ENCODE measurements at places on chromosomes 7 and 10.

GRCh38 chr7:30699706-30700495, 17.6 kb upstream of the CRHR2 start:
- DNase-seq: no peak
- no peaks in the 10 kb centered on the region for H3K4me1 ChIP-seq
- no peaks in the 10 kb centered on the region for H3K27me3 ChIP-seq
- no peak overlapping the region for H3K27ac ChIP-seq
- no peak overlapping the region for H3K4me3 ChIP-seq
- H3K36me3 ChIP-seq: no peaks in the 10 kb centered on the region

- no peaks in the 10 kb centered on the region for H3K27me3 ChIP-seq
- no peaks in the 10 kb centered on the region for H3K36me3 ChIP-seq
- no peaks in the 10 kb centered on the region for H3K4me1 ChIP-seq
Measured at GRCh38 chr7:129315960-129316359, 91.1 kb downstream of the AHCYL2 start.

GRCh38 chr7:96300986-96301385, 20.9 kb downstream of the SLC25A13 start:
- H3K4me3 ChIP-seq: no peak overlapping the region
- peaks cover 4% of the 10 kb centered on the region for H3K4me1 ChIP-seq
- no peaks in the 10 kb centered on the region for H3K36me3 ChIP-seq
- no peak overlapping the region for H3K27ac ChIP-seq

GRCh38 chr7:96720843-96721242, 11.2 kb upstream of the SEM1 start:
- no peak overlapping the region for H3K4me3 ChIP-seq
- peaks cover 2% of the 10 kb centered on the region for H3K27me3 ChIP-seq
- DNase-seq: no peak
- H3K36me3 ChIP-seq: no peaks in the 10 kb centered on the region
- H3K4me1 ChIP-seq: no peaks in the 10 kb centered on the region

GRCh38 chr7:123305840-123306375, 106.1 kb upstream of the SLC13A1 start:
- no peak overlapping the region for H3K4me3 ChIP-seq
- no peaks in the 10 kb centered on the region for H3K36me3 ChIP-seq
- no peaks in the 10 kb centered on the region for H3K4me1 ChIP-seq
- H3K27me3 ChIP-seq: no peaks in the 10 kb centered on the region

DNA sequence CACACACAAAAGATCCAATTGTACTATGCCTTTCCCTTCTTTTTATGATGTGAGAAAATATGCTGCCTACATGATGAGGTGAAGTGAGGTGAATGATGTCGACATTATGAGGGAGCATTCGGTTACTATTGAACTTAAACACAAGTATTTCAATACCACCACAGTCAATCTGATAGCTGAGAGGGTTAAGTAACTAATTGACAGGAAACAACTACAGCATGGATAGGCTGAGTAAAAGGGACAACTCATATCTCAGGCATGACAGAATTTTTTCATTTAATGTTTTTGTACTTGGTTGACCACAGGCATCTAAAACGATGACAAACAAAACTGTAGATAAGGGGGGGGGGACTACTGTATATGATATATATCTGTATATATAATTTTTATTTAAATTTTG, 488.9 kb downstream of the SH2D4B start:
- no peak overlapping the region for H3K27ac ChIP-seq
- no peak overlapping the region for H3K4me3 ChIP-seq
- H3K4me1 ChIP-seq: no peaks in the 10 kb centered on the region
- H3K27me3 ChIP-seq: no peaks in the 10 kb centered on the region
- DNase-seq: no peak
- H3K36me3 ChIP-seq: no peaks in the 10 kb centered on the region

GRCh38 chr7:4066206-4066605, 615.9 kb upstream of the FOXK1 start:
- no peak for DNase-seq
- no peak overlapping the region for H3K4me3 ChIP-seq
- no peaks in the 10 kb centered on the region for H3K36me3 ChIP-seq
- no peak overlapping the region for H3K27ac ChIP-seq
- H3K27me3 ChIP-seq: no peaks in the 10 kb centered on the region

DNA sequence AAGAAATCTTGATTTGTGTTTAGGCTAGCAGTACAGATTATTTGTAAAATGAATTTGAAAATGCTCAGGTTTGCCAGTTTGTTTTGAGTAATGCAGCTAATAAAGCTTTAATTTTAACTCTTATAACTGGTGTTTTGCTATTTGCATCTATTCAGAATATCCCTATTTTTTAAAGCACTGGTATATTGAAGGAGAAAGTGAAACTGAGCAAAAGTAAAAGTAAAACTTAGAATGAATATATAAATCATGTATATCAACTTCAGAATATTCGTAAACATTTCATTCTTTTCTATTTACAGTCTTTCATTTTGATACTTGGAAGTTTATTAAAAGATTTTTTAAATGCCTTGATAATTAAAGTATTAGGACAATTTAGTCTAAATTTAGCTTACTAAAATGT, 26.2 kb downstream of the TASOR2 start:
- H3K4me1 ChIP-seq: peaks cover 11% of the 10 kb centered on the region
- DNase-seq: no peak
- H3K36me3 ChIP-seq: no peaks in the 10 kb centered on the region
- H3K4me3 ChIP-seq: peak overlapping the region; percentile 32
- H3K27me3 ChIP-seq: no peaks in the 10 kb centered on the region

DNA sequence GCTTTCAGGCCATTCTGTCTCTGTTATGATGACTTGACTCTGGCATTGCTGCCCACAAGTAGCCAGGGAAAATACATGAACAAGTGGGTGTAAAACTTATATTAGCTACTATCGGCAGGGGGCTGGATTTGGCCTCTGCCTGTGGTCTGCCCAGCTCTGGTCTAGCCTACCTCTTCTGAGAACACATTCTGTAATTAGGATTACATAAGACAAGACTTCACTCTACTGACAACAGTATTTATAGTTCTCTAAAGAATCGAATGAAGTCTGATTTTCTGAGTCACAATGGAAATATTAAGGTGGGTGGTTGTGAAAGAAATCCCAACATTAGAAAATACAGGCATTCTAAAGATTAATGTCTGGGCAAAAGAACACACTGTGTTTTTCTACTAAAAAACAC, 55.5 kb downstream of the DLD start:
- H3K27me3 ChIP-seq: no peaks in the 10 kb centered on the region
- no peak for DNase-seq
- no peak overlapping the region for H3K4me3 ChIP-seq
- no peaks in the 10 kb centered on the region for H3K36me3 ChIP-seq
- H3K4me1 ChIP-seq: no peaks in the 10 kb centered on the region
- H3K27ac ChIP-seq: no peak overlapping the region

- no peaks in the 10 kb centered on the region for H3K36me3 ChIP-seq
- H3K27me3 ChIP-seq: no peaks in the 10 kb centered on the region
- H3K27ac ChIP-seq: no peak overlapping the region
- peaks cover 4% of the 10 kb centered on the region for H3K4me1 ChIP-seq
- DNase-seq: no peak
Measured at GRCh38 chr7:143238289-143238980, 16.6 kb downstream of the TAS2R40 start.

GRCh38 chr10:116873134-116873533, 23.8 kb downstream of the ENO4 start:
- H3K4me1 ChIP-seq: no peaks in the 10 kb centered on the region
- no peak overlapping the region for H3K27ac ChIP-seq
- no peak for DNase-seq
- no peak overlapping the region for H3K4me3 ChIP-seq
- H3K27me3 ChIP-seq: no peaks in the 10 kb centered on the region
- H3K36me3 ChIP-seq: no peaks in the 10 kb centered on the region

DNA sequence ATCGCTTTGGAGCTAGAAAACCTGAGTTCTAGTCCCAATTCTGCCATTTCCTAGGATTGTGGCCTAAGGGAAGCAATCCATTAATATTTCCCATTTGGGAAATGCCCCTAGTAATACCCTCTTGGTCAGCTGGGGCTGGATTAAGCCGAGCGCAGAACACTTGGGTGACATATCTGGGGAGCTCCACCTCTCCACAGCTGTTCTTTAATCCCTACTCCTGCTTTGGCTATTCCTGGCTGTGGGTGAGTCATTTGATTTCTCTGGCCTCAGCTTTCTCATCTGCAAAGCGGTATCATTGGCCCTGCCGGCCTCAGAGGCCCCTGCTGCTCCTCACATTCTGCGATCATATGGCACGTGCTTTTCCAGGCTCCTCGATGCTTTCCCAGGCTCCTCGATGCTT, 108.3 kb downstream of the BUB3 start:
- H3K27ac ChIP-seq: no peak overlapping the region
- no peaks in the 10 kb centered on the region for H3K4me1 ChIP-seq
- H3K4me3 ChIP-seq: no peak overlapping the region
- no peaks in the 10 kb centered on the region for H3K27me3 ChIP-seq

GRCh38 chr7:101395376-101395775, 32.7 kb downstream of the COL26A1 start:
- no peak overlapping the region for H3K4me3 ChIP-seq
- no peak overlapping the region for H3K27ac ChIP-seq
- H3K36me3 ChIP-seq: no peaks in the 10 kb centered on the region
- no peaks in the 10 kb centered on the region for H3K27me3 ChIP-seq

DNA sequence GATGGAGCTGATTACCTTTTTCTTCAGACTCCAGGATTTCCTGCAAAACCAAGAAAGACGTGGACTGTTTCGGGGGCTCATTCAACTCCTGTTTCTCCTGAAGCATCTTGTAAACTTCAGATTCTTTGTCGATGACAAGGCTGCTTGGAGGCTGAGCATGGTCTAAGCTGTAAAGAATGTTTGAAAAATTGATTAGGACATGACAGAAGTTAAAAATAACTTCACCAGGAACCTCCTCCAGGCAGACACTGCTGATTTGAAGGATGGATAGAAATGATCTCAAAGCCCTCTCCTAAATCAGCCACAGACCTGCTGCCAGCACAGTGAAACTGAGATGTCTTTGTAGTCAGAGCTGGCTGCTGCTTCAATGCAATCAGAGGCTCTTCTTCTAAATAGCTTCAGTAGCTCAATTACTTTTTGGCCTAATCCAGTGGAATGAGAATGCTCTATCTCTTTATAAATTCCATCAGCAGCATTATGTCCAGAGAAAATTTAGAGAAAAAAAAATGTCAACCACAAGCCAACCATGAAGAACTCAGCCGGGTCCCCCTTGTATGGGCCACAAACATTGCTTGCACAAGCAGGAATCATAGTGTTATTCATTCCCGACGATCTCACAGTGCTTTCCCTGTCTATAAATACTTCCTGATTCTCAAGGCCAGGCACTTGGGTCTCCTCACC, 43.5 kb downstream of the PDLIM1 start:
- H3K4me3 ChIP-seq: no peak overlapping the region
- no peak for DNase-seq
- H3K27ac ChIP-seq: no peak overlapping the region

GRCh38 chr7:141444961-141445360, 106.2 kb upstream of the AGK start:
- no peaks in the 10 kb centered on the region for H3K36me3 ChIP-seq
- no peaks in the 10 kb centered on the region for H3K4me1 ChIP-seq
- no peak for DNase-seq
- H3K4me3 ChIP-seq: no peak overlapping the region

GRCh38 chr10:89593043-89593442, 52.0 kb downstream of the PANK1 start:
- no peak for DNase-seq
- no peak overlapping the region for H3K27ac ChIP-seq
- no peak overlapping the region for H3K4me3 ChIP-seq
- no peaks in the 10 kb centered on the region for H3K27me3 ChIP-seq
- H3K4me1 ChIP-seq: no peaks in the 10 kb centered on the region

DNA sequence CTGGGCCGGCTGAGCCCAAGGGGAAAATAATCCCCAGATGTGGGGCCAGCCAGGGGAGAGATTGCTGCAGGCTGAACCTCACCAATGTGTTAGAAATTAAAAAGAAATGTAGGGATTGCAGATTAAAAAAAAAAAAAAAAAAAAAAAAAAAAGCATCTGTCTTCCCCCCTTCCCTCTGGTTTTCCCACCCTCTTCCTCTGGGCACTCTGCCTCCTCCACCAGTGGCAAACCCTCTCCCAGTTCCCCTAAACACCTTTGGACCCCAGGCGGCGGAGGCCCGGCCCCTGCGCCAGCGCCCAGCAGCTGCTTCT, 7.1 kb downstream of the MNX1 start:
- H3K27ac ChIP-seq: no peak overlapping the region
- no peaks in the 10 kb centered on the region for H3K4me1 ChIP-seq
- no peak overlapping the region for H3K4me3 ChIP-seq
- DNase-seq: no peak

- no peak overlapping the region for H3K4me3 ChIP-seq
- no peaks in the 10 kb centered on the region for H3K36me3 ChIP-seq
- H3K27me3 ChIP-seq: no peaks in the 10 kb centered on the region
- H3K27ac ChIP-seq: no peak overlapping the region
Measured at GRCh38 chr7:18144166-18144565, 116.5 kb upstream of the PRPS1L1 start.

DNA sequence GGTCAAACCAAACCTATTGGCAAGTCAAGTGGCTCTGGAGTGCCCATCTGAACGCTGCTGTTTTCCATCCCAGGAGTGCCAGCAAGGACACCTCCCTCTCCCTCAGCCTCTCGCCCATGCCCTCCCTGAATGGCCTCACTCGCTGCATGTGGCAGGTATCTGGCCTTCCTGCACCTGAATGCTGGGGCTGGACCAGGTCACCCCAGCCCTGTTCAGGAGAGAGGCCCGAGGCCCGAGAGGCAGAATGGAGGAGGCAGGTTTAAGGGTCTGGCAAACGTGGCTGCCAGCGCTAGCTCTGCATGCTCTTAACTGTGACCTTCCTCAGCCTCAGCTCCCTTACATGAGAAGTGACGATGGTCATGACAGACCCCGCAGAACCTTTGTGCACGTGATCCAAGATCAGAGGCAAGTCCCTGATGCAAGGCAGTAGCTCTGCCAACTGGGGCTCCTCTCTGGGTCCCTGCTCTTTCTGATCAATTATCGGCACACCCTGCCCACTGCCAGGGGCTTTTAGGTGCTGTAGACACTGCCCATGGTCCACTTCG, 295.7 kb upstream of the ZMIZ1 start:
- no peaks in the 10 kb centered on the region for H3K27me3 ChIP-seq
- H3K4me1 ChIP-seq: no peaks in the 10 kb centered on the region
- no peak for DNase-seq
- no peak overlapping the region for H3K4me3 ChIP-seq

DNA sequence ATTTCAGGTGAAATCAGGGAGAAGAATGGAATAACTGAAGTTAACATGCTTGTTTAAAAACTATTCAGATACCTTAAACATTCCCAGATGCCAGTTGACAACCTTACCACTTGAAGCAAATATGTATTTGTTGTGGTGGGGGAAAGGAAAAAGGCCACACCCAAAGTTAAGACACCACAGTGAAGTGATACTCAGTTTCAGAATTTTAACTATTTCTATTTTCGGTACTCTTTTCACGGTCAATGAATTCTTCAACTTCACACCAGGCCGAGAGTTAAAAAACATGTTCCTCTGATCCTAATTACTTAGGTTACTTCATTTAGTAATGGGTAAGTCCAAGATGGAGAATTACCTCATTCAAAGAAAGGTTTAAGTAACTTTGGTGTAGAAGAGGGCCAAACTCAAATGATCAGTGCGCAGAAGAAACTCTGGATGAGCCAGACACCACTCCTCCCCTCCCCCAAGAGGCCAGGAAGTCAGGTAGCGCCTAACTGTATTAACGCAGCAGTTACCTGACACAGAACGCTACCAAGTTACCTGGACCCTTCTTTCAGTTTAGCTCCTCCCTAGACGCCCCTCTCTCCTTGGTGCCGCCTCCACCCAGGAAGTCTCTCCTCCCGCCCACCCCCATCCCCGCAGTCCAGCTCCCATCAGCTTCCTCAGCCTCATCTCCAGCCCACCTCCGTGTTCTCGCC, 700 bp downstream of the MTPN start:
- H3K27ac ChIP-seq: peak overlapping the region; percentile 94
- H3K4me3 ChIP-seq: peak overlapping the region; percentile 89
- no peaks in the 10 kb centered on the region for H3K36me3 ChIP-seq
- DNase-seq: peak; percentile 48
- H3K4me1 ChIP-seq: peaks cover 49% of the 10 kb centered on the region

All from naive thymus-derived CD4-positive, alpha-beta T cell (primary cell).